ENCODE measurements at places on chromosomes 16 and 17. TPM values are rescaled to one million over a fixed set of nuclear protein-coding genes. Genes with fewer than 3 reads are reported as not detected.

The CALB2 gene
- total RNA-seq: under 0.01 TPM

The DBNDD1 gene
- 0.95 TPM for total RNA-seq

The GTF3C1 gene
- 79.9 TPM for total RNA-seq

The ENPP7 gene
- total RNA-seq: not detected

The OTOP2 gene
- total RNA-seq: not detected

The MED9 gene
- total RNA-seq: 7.4 TPM

The DOC2B gene
- total RNA-seq: under 0.01 TPM

The ATXN7L3 gene
- 23.5 TPM for total RNA-seq

The TMEM238L gene
- total RNA-seq: not detected

Data from bronchial smooth muscle cell (primary cell).